ENCODE measurements at places on chromosomes 2 and 18. TPM values are rescaled to one million over a fixed set of nuclear protein-coding genes. Genes with fewer than 3 reads are reported as not detected.

WIPF1 gene
- total RNA-seq, result 21.1 TPM

LRRTM1 gene
- not detected for total RNA-seq

FHOD3 gene
- total RNA-seq, result not detected

ASTL gene
- total RNA-seq, result not detected

PHOSPHO2 gene
- 1.9 TPM for total RNA-seq

CMPK2 gene
- 1.1 TPM for total RNA-seq

GPR148 gene
- not detected for total RNA-seq

GAL3ST2 gene
- not detected for total RNA-seq

TRIB2 gene
- 20.3 TPM for total RNA-seq

EPC2 gene
- 33.6 TPM for total RNA-seq

NEURL3 gene
- total RNA-seq, result not detected

ABCB11 gene
- 0.53 TPM for total RNA-seq

SLC16A14 gene
- 0.13 TPM for total RNA-seq

EIF2AK2 gene
- 53.0 TPM for total RNA-seq

MATN3 gene
- 3.5 TPM for total RNA-seq

SOCS6 gene
- 28.4 TPM for total RNA-seq

ANKRD29 gene
- 0.27 TPM for total RNA-seq

RBM45 gene
- 19.1 TPM for total RNA-seq

SNTG2 gene
- total RNA-seq, result not detected

TTC21B gene
- 32.2 TPM for total RNA-seq

SNORC gene
- 0.40 TPM for total RNA-seq

DDX18 gene
- 80.5 TPM for total RNA-seq

TLX2 gene
- total RNA-seq, result not detected

ARHGEF33 gene
- total RNA-seq, result 0.14 TPM

ADNP2 gene
- total RNA-seq, result 27.1 TPM

FBXO48 gene
- total RNA-seq, result 0.72 TPM

CIB4 gene
- not detected for total RNA-seq

HK2 gene
- total RNA-seq, result 32.6 TPM

CRYBA2 gene
- not detected for total RNA-seq

PRKAG3 gene
- not detected for total RNA-seq

TTR gene
- not detected for total RNA-seq

ANKRD62 gene
- total RNA-seq, result not detected

UGT1A5 gene
- not detected for total RNA-seq

ALPP gene
- total RNA-seq, result not detected

SEPTIN10 gene
- total RNA-seq, result 156 TPM

GLB1L gene
- 5.0 TPM for total RNA-seq

SKOR2 gene
- not detected for total RNA-seq

TTN gene
- total RNA-seq, result 3.2 TPM

CXCR1 gene
- total RNA-seq, result not detected

ANKRD39 gene
- total RNA-seq, result 9.1 TPM

FSHR gene
- total RNA-seq, result not detected

UGT1A1 gene
- not detected for total RNA-seq

TMEM247 gene
- total RNA-seq, result not detected

UGT1A8 gene
- total RNA-seq, result not detected

C2orf81 gene
- total RNA-seq, result 0.40 TPM

KRCC1 gene
- 17.2 TPM for total RNA-seq

LCT gene
- under 0.01 TPM for total RNA-seq

RGPD4 gene
- not detected for total RNA-seq

CFAP65 gene
- not detected for total RNA-seq

USP34 gene
- total RNA-seq, result 190 TPM

All from thoracic aorta endothelial cell (primary cell).